Stimulated activated CD4-positive, alpha-beta T cell treated with anti-CD3 and anti-CD28 coated beads, Interleukin-1b, Interleukin-23, amount 100 ng/mL, for 48 hours (primary cell): ENCODE measurements at places on chromosomes 1 and 21.

DNA sequence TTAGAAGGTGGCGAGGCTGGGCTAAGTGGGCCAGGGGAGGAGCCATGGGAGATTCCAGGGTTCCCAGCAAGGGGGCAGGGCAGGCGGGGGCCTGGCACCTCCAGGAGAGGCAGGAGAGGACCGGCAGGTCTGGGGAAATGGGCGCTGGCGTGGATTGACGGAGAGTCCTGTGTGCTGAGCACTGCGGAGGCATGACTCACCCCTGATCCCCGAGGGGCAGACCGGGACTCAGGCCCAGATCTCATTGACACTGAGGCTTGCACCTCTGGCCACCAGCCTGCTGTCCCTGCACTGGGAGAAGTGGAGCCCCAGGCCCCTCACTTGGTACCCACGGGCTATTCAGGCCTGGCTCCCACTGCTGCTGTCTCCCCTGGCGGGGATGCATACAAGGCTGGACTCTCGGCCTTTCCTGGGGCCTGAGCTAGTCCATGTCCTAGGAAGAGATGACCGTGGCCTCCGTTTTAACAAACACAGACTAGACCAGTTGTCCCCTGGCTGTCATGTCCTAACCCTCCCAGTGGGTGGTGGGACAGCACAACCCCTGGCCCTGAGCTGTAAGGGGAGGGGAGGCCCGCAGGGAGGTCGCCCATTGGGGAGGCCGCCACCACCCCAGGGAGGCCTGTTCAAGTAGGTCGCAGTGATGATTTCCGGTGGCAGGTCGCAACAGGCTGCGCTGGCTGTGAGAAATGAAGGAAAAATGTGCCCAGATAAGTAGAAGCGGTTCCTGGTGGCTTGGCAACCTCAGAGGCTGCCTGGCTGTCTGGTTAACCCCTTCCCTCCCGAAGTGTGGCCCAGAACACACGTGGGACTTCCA, 39.7 kb downstream of the RIPK4 start:
- no peak for DNase-seq

- DNase-seq, result no peak
These were observed 1.0 kb downstream of the PLPP3 start for GRCh38 chr1:56578138-56578962.

DNA sequence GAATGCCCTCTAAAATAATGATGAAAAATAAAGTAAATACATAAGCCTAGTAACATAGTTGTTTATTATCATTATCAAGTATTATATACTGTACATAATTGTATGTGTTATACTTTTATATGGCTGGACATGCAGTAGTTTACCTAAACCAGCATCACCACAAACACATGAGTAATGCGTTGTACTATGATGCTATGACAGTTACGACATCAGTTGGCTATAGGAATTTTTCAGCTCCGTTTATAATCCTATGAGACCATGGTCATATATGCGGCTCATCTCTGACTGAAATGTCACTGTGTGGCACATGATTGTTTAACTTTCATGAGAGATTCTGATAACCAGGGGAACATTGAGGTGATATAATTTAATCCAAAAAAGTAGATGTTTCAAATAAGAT, 352.1 kb downstream of the ST6GALNAC3 start:
- no peak for DNase-seq

GRCh38 chr1:95536501-95536900, 302.5 kb downstream of the RWDD3 start:
- DNase-seq, result no peak

- DNase-seq, result no peak
These were observed 45.8 kb downstream of the COLGALT2 start for GRCh38 chr1:183991756-183992155.

- DNase-seq, result peak; percentile 25
These were observed 93.3 kb downstream of the PDE9A start for GRCh38 chr21:42746593-42747275.

DNA sequence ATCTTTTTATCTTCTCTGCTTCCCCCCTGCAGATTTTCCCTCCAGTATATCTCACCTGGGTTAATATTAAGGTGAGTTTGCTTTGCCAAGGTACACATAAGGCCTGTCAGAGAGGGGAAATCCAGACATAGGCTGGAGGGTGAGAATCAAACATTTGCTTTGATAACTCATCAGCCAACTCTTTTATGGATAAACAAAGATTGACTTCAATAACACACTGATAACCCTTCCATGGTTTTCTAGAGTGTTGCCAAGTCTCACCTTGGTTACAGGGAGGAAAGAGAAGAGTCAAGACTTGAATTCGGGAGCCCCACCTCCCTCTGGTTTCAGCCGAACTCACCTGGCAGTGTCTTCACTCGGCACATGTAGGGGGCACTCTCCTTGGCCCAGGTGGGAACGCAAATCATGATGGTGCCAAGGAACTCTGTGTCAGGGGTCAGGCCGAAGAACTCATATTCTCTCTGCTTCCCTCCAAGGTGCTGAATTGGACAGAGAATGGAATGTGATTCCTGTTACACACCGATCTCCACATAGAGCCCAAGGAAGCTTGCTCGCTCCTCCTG, 15.1 kb downstream of the IL22RA1 start:
- DNase-seq, result no peak

- DNase-seq, result no peak
These were observed 5.8 kb downstream of the ID3 start for GRCh38 chr1:23553231-23554126.

DNA sequence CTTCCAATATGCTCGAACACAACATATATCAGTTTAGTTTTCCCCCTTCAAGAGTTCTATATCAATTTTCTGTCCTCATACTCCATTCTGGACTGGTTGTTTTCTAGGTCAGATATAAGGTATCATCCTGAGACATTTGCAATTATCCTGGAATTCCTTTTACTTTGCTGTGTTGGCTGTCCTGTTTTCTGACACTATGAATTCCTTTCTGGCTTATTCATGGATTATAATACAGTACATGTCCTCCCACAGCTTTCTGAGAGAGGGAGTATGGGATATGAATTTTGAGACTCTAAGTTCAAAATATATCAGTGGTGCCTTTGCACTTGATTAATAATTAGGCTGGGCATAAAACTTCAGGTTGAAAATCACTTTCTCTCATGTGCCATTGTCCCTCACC, 11.9 kb downstream of the PHTF1 start:
- DNase-seq, result no peak

- no peak for DNase-seq
These were observed 255.5 kb upstream of the LRRC7 start for GRCh38 chr1:69312055-69312732.

- DNase-seq, result no peak
These were observed 55.7 kb upstream of the UBE2U start for GRCh38 chr1:64147759-64148158.

- DNase-seq, result no peak
These were observed 39.9 kb upstream of the AJAP1 start for GRCh38 chr1:4614371-4615137.

DNA sequence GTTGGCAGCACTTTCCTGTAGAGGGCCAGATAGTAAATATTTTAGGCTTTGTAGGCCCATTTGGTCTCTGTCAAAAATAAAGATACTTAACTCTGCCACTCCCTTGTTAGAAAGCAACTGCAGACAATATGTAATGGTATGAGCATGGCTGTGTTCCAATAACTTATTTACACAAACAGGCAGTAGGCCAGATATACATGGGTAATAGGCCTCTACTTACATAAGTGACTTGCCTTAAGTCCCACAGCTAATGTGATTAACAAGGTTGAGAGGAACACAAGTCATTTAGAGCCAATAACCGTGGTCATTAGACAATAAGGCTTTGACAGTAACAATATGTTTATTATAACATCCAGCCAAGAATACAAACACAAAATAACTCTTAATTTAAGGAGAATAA, 17.4 kb downstream of the CCT8 start:
- DNase-seq, result no peak

GRCh38 chr1:32337855-32338636, 2.0 kb upstream of the MARCKSL1 start:
- no peak for DNase-seq

DNA sequence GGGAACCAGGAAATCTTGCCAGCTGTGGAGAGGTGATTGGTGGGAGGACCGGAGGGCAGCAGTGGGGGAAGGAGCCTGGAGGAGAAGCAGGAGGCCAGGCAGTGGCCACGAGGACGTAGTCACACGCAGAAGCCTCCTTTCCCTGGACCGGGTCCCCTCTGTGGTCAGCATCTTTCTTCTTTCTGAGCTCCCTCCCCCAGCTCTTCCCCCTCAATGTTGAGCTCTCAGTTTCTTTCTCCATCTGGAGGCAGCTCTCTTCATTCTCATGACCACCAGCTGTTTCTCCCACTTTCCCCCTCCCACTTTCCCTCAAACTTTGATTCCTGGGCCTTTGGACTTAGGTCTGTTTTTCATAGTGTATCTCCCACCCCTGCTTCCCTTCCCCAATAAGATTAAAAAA, 18.3 kb downstream of the KIRREL1 start:
- DNase-seq, result no peak

DNA sequence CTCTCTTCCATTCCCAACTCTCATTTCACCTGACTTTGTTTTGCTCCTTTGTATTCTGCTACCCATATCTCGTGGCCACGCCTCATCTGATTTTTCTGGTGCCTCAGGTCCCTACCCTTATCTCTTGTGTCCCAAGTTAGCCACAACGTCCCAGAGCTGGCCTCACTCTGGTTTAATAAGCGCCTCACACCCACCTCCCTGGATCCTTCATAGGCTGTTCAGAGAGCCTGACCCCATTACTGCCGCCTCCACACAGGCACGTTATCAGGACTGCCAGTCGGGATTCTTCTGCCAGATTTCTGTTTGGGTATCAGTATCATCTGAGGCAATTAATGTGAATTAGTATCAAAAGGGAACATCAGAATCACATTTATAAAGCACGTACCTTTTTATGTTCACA, 34.7 kb upstream of the TMEM125 start:
- no peak for DNase-seq

GRCh38 chr1:214058076-214058475, 70.3 kb downstream of the PROX1 start:
- no peak for DNase-seq

DNA sequence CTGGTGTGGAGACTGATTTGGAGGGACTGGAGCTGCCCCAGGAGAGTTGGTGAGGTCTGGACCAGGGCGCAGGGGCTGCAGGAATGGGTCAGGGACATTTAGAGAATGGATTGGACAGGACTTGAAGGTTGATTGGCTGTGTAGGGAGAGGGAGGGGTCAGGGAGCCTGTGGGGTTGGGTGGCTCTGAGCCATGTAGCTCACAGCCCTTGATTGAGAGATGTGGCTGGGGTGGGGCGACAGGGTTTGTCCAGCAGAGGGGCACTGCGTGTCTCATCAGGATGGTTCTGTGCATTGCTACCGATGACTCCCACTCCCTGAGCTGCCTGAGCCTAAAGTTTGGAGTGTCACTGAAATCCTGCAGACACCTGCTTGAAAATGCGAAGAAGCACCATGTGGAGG, 12.1 kb downstream of the AZIN2 start:
- DNase-seq, result no peak

GRCh38 chr1:62213075-62213914, 18.6 kb downstream of the L1TD1 start:
- no peak for DNase-seq

DNA sequence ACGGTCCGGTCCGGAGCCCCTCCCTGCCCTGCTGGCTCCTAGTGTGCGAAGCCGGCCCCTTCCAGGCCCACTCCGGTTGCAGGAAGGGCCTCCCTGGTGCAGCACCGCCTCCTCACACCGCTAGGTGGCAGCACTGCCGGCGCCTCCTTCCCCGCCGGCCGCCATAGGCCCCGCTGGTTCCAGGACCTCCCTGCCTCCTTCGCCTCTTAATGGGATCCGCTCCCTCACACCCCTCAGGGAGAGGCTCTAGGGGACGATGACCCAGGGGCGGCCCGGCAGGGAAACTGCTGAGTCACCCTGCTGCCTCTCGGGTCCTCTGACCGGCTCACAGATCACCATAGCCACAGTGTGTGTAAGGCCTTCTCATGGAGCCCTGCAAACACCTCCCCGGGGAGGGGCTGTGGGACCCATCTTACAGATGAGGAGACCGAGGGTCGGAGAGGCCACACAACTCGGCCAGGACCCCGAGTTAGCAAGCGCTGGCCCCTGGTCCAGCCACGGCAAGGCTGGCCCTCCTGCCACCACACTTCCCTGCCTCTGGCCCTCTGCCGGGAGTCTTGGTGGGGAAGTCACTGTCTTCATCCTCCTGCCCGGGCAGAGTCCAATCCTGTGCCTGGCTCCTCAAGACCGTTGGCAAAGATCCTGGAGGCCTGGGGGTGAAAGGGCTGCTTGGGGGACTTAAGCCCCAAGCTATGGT, 1.6 kb upstream of the AJAP1 start:
- DNase-seq, result peak; percentile 46

- DNase-seq, result no peak
These were observed 22.0 kb downstream of the SUCO start for GRCh38 chr1:172554915-172555314.

DNA sequence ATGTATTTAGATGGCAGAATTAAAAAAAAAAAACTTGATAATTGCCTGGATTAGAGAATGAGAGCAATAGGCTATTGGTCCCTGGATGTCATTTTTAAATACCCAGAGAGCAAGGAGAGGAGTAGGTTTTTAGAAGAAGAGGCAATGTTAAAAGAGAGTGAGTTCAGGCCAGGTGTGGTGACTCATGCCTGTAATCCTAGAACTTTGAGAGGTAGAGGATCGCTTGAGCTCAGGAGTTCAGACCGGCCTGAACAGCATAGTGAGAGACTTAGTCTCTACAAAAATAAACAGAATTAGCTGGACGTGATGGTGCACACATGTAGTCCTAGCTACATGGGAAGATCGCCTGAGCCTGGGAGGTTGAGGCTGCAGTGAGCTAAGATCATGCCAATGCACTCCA, 15.9 kb upstream of the MUTYH start:
- no peak for DNase-seq
